ENCODE measurements at places on chromosomes 7 and 10.
A peak's percentile ranks its signal among the peaks of the same experiment; 100 is the strongest.

DNA sequence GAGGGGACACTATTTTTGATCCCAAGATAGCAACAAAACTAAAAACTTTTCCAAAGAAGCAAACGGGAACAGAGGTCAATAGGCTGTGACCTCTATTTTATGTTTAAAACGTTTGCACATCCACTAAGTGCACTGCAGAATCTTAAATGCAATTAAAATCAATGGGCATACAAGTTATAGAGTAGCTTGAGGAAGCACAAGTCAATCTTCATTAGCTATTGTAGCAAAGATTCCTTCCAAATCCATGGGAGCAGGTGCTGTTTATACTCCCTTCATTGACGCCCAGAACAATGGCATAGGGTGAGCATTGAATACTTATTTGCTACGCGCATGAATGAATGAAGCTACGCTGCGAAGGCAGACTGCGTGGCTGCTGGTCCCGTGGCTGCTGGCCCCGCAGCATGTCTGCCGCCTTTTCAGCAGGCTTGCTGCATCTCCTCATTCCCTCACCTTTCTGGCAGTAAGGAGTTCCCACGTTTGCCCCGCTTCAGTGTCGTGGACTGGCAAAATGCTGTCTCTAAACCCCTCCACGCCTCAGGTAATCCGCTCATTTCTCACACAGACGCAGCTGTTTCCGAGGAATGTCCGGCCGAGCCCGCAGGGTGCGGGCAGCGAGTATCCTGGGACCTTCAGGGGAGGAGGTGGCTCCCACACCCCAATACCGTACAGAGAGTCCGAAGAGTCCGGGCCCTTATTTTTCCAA, 754 bp upstream of the PHYHIPL start:
- H3K36me3 ChIP-seq, result no peaks in the 10 kb centered on the region
- H3K4me1 ChIP-seq, result peaks cover 5% of the 10 kb centered on the region
- H3K27me3 ChIP-seq, result peaks cover 20% of the 10 kb centered on the region

- H3K4me1 ChIP-seq, result no peaks in the 10 kb centered on the region
- H3K27ac ChIP-seq, result no peak overlapping the region
- H3K4me3 ChIP-seq, result no peak overlapping the region
- H3K27me3 ChIP-seq, result peaks cover 5% of the 10 kb centered on the region
- H3K36me3 ChIP-seq, result no peaks in the 10 kb centered on the region
- DNase-seq, result no peak
Observed at GRCh38 chr7:28641752-28642545, 229.6 kb downstream of the CREB5 start.

DNA sequence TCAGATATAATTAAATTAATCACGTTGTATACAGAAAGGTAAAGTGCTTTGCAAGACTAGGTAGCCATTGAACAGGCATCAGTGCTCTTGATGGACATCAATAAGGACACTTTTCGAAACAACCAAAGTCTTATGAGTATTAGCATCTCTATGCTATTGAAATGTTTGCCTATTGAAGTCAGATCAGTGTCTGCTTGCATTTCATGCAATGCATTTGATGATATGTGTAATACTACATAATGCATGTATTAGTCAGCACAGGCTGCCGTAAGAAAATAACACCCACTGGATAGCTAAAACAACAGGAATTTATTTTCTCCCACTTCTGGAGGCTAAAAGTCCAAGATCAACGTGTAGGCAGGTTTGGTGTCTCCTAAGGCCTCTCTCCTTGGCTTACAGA, 209.3 kb upstream of the PLXDC2 start:
- H3K4me3 ChIP-seq, result no peak overlapping the region
- no peaks in the 10 kb centered on the region for H3K4me1 ChIP-seq
- no peaks in the 10 kb centered on the region for H3K36me3 ChIP-seq
- H3K27me3 ChIP-seq, result no peaks in the 10 kb centered on the region
- H3K27ac ChIP-seq, result no peak overlapping the region

DNA sequence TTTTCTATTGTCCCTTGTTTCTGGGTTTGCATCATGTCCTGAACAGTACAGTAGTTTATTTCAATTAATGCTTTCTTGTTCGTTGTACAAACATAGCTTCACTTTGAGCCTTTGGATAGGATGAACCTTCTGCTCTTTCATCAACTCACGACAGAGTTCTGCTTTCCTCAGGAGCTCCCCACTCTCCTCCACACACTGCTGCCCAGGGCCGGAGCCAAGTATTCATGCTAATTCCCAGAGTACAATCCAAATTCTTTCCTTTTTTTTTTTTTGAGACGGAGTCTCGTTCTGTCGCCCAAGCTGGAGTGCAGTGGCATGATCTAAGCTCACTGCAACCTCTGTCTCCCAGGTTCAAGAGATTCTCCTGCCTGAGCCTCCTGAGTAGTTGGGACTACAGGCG, 7.5 kb upstream of the NUP205 start:
- no peaks in the 10 kb centered on the region for H3K4me1 ChIP-seq
- H3K27me3 ChIP-seq, result peaks cover 6% of the 10 kb centered on the region
- no peaks in the 10 kb centered on the region for H3K36me3 ChIP-seq
- no peak overlapping the region for H3K4me3 ChIP-seq
- no peak for DNase-seq

GRCh38 chr7:123594813-123595241, 6.8 kb upstream of the ASB15 start:
- DNase-seq, result no peak
- no peak overlapping the region for H3K27ac ChIP-seq
- H3K4me1 ChIP-seq, result no peaks in the 10 kb centered on the region
- H3K27me3 ChIP-seq, result peaks cover 3% of the 10 kb centered on the region
- no peaks in the 10 kb centered on the region for H3K36me3 ChIP-seq

GRCh38 chr7:141208539-141208938, 134.7 kb downstream of the TMEM178B start:
- no peak overlapping the region for H3K4me3 ChIP-seq
- H3K4me1 ChIP-seq, result no peaks in the 10 kb centered on the region
- H3K36me3 ChIP-seq, result no peaks in the 10 kb centered on the region
- no peak overlapping the region for H3K27ac ChIP-seq
- H3K27me3 ChIP-seq, result peaks cover 19% of the 10 kb centered on the region
- DNase-seq, result no peak

GRCh38 chr10:52598936-52599335, 173.6 kb downstream of the MBL2 start:
- no peaks in the 10 kb centered on the region for H3K4me1 ChIP-seq
- H3K36me3 ChIP-seq, result no peaks in the 10 kb centered on the region
- DNase-seq, result no peak
- no peak overlapping the region for H3K27ac ChIP-seq
- no peaks in the 10 kb centered on the region for H3K27me3 ChIP-seq

- H3K4me1 ChIP-seq, result no peaks in the 10 kb centered on the region
- DNase-seq, result no peak
- no peak overlapping the region for H3K27ac ChIP-seq
- H3K36me3 ChIP-seq, result peaks cover 26% of the 10 kb centered on the region
Observed at GRCh38 chr10:73229567-73229966, 17.5 kb downstream of the DNAJC9 start.

DNA sequence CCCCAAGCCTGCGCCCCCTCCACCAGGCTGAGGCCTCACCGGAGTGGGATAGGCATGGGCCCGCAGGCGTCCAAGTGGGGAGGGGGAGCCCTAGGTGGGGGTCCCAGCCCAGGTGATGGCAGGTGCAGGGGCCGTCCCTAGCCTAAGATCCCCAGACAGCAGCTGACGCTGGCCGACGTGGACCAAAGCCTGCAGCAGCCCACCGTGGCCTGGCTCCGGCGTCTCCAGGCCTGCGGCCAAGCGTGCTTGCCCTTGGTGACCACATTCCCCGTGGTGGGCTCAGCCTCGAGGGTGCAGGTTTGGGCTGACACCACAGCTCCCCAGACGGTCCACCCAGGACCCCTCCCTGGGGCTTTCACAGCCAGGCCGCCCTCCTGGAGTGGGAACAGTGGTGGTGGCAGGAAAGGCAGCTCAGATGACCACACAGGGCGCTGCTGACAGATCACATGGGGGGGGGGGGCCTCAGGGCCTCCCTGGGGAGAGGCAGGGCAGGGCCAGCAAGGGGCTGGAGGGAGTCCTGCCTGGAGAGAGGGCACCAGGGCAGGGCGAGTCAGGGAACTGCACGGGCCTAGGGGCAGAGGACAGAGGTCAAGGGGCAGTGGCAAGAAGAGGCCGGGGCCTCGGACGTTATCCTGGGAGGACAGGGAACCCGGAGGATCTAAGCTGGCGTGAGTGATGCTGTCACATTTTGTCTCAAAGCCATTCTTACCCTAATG, 767 bp upstream of the ADAM8 start:
- peak overlapping the region; percentile 95 for H3K27ac ChIP-seq
- peaks cover 14% of the 10 kb centered on the region for H3K36me3 ChIP-seq
- no peaks in the 10 kb centered on the region for H3K27me3 ChIP-seq
- DNase-seq, result no peak

DNA sequence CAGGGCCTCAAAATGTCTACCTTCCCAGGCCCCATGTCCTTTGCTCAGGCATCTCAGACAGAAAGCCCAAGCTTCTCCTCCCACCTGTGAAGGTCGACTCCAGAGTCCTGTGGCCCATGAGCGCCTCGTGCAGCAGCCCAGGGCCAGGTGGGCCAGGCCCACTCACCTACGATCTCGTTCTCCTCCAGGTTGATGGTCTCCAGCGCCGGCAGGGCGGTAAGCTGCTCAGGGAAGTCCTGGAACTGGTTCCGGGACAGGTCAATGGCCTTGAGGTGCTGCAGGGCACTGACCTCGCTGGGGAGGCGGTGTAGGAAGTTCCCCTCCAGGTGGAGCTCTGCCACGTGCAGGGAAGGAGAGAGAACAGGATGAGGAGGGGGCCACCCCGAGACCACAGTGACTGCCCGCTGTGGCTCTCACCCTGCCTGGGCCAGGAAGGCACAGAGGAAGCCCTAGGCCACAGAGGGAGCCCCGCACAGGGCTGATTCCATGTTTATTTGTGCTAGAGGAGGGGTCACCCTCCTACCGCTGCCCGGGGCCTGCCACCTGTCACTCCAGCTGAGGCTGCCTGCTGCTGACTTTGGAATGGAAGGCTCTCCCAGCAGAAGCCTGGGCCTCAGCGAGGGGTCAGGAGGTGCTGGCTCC, 40.0 kb upstream of the NPFFR1 start:
- no peak for DNase-seq
- H3K4me3 ChIP-seq, result no peak overlapping the region
- H3K27me3 ChIP-seq, result no peaks in the 10 kb centered on the region
- no peak overlapping the region for H3K27ac ChIP-seq

GRCh38 chr10:51972733-51973346, 273.4 kb upstream of the CSTF2T start:
- H3K4me3 ChIP-seq, result no peak overlapping the region
- no peaks in the 10 kb centered on the region for H3K4me1 ChIP-seq
- no peaks in the 10 kb centered on the region for H3K36me3 ChIP-seq
- DNase-seq, result no peak
- no peaks in the 10 kb centered on the region for H3K27me3 ChIP-seq

Data from activated naive CD4-positive, alpha-beta T cell treated with anti-CD3 and anti-CD28 coated beads, Interleukin-2, amount 10 ng/mL, durations not matched to agents 7 days and 5 days (primary cell).